ENCODE measurements at places on chromosomes 11 and 22.

- H3K36me3 ChIP-seq: no peaks in the 10 kb centered on the region
- no peak overlapping the region for H3K27ac ChIP-seq
- H3K27me3 ChIP-seq: no peaks in the 10 kb centered on the region
- DNase-seq: no peak
Measured at GRCh38 chr11:2558861-2559526, 114.2 kb downstream of the KCNQ1 start.

DNA sequence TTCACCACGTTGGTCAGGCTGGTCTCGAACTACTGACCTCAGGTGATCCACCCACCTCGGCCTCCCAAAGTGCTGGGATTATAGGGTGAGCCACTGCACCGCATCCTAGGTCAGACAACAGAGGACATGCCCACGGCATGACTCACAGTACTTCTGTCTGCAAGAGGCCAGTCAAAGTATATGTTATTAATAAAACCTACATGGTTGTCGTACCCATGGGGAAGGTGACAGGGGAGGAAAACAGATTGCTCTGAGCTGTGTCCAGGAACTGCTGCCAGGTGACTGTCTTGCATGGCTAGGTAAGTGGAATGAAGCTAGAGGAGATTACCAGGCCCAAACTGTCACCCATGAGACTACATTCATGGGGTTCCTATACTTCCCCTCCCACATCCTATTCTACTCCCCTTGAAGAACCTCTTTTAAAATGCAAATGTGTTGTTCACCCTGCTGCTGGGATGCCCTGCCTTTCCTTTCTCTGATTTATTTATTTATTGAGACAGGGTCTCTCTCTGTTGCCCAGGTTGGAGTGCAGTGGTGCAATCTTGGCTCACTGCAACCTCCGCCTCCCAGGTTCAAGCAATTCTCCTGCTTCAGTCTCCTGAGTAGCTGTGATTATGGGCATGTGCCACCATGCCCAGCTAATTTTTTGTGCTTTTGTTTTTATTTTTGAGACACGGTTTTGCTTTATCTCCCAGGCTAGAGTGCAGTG lies 2.0 kb upstream of the NLRX1 start:
- DNase-seq: no peak
- H3K27me3 ChIP-seq: no peaks in the 10 kb centered on the region
- H3K36me3 ChIP-seq: no peaks in the 10 kb centered on the region
- no peak overlapping the region for H3K27ac ChIP-seq
- H3K4me1 ChIP-seq: peaks cover 11% of the 10 kb centered on the region

DNA sequence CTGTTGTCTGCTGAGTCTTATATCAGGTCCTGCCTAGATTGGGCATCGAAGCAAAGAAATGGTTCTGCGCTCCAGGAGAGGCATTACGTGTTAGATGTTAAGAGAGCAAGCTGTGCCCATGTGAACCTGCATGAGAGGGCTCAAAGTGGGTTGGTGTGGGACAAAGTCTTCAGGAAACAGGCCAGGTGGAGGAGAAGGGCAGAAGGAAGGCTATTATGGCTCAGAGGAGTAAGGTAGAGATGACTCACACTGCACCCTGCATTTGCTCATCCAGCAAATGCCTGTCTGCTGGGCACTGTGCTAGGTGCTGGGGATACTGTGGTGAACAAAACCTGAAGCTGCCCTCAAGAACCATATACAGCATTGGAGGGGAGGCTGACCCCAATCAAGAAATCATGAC lies 5.8 kb downstream of the USP35 start:
- H3K4me3 ChIP-seq: no peak overlapping the region

DNA sequence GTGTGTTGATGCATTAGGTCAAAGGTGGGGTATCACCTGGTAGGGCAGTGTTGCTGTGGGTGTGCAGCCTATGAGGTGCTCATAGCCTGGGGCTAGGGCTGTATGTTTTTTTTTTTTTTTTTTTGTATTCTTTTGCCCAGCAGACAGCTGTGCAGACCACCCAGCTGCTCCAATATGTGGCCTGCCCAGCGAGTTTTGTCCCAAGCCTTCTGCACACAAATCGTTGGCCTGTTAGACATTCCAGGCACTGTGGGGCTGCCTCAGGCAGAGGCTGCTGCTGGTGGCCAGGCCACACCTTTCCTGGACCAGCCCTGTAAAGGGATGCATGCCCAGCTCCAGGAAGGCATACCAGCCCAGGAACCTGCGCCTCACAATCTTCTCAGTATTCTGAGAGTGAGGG lies 348.5 kb downstream of the JRKL start:
- no peak overlapping the region for H3K27ac ChIP-seq
- no peaks in the 10 kb centered on the region for H3K27me3 ChIP-seq
- H3K36me3 ChIP-seq: no peaks in the 10 kb centered on the region
- DNase-seq: no peak
- H3K4me3 ChIP-seq: no peak overlapping the region
- no peaks in the 10 kb centered on the region for H3K4me1 ChIP-seq

DNA sequence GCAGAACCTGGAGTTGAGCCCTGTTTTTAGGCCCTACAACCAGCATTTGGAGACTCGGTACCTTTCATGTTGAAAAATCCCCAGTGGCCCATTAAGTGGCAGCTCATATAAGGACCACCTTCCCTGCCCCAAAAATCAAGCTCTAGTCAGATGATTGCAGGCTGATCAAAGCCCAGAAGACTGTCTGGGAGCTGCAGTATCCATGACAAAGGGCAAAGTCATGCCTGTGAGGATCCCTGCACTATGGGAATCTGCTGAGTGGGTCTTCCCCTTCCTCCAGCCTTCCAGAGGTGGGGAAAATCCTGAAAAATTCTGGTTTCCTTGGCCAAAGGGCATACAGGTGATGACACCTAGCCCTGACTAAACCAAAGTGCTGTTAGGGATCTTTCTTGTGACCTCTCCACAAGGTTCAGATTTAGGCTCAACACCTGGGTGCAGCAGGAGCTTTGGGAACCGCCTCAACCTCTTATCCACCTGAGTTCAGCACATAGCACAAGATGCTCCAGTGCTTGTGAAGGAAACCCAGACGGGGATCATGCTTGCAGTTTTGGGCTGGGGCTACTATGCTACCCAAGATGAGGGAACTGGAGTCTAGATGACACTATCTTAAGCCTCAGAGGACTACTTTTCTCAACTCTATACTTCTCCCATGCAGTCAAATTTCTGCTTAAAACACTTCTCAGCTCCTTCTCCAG lies 1.2 kb upstream of the TRIM3 start:
- no peak overlapping the region for H3K4me3 ChIP-seq
- peaks cover 38% of the 10 kb centered on the region for H3K4me1 ChIP-seq
- no peaks in the 10 kb centered on the region for H3K27me3 ChIP-seq
- H3K36me3 ChIP-seq: peaks cover 23% of the 10 kb centered on the region
- no peak for DNase-seq

GRCh38 chr11:14366936-14367335 lies 8.0 kb upstream of the RRAS2 start:
- DNase-seq: no peak
- H3K27ac ChIP-seq: no peak overlapping the region
- no peak overlapping the region for H3K4me3 ChIP-seq
- no peaks in the 10 kb centered on the region for H3K36me3 ChIP-seq
- H3K27me3 ChIP-seq: no peaks in the 10 kb centered on the region

GRCh38 chr11:8263109-8263768 lies 439 bp downstream of the LMO1 start:
- H3K4me3 ChIP-seq: peak overlapping the region; percentile 38
- peaks cover 20% of the 10 kb centered on the region for H3K4me1 ChIP-seq
- no peaks in the 10 kb centered on the region for H3K27me3 ChIP-seq

DNA sequence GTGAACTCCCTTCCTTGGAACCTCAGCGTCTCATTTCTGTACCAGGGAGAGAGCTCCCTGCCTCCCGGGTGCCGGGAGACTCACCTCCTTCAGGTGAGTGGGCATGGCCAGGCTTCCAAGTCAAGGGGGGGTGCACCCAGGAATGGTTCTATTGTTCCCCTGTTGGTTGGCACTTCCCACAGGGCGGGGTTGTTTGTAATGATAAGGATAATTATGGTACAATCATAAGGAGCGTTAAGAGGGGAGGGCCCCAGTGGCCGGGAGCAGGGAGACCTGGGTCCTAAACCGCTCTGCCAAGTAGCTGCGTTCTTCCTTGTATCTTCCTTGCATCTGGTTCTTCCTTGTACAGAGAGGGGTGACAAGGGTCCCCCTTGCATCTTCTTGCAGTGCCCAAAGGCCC lies 79.1 kb downstream of the LRRC32 start:
- H3K36me3 ChIP-seq: no peaks in the 10 kb centered on the region
- H3K27me3 ChIP-seq: no peaks in the 10 kb centered on the region
- no peaks in the 10 kb centered on the region for H3K4me1 ChIP-seq
- no peak for DNase-seq

- H3K4me1 ChIP-seq: peaks cover 28% of the 10 kb centered on the region
- DNase-seq: no peak
- no peak overlapping the region for H3K4me3 ChIP-seq
- no peaks in the 10 kb centered on the region for H3K36me3 ChIP-seq
Measured at GRCh38 chr11:12066056-12066798, 44.2 kb upstream of the MICAL2 start.

GRCh38 chr11:117761993-117762392 lies 35.0 kb downstream of the DSCAML1 start:
- no peak overlapping the region for H3K27ac ChIP-seq
- H3K27me3 ChIP-seq: no peaks in the 10 kb centered on the region
- no peaks in the 10 kb centered on the region for H3K4me1 ChIP-seq

DNA sequence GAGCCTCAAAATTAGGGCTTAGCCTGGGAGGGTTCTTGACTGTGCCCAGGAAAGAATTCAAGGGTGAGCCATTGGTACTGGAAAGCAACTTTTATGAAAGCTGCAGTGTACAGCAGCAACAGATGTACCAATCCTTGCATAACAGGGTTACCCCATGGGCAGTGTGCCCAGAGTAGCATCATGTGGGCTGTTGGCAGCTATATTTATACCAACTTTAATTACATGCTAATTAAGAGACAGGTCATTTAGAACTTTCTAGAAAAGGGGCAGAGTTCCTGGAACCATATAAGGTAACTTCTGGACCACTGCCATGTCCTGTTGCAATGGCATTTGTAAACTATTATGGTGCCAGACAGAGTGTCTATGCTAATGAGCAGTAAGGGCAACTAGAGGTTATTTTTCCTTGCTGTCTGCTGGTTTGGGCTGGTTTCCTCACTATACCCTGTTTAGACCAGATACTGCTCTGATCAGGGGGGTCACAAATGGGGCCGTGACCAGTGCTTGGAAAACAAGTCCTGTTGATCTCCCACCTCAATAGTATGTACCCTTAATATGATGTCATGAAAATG lies 1120.5 kb upstream of the RAG2 start:
- no peak overlapping the region for H3K27ac ChIP-seq
- no peak overlapping the region for H3K4me3 ChIP-seq
- DNase-seq: no peak
- H3K27me3 ChIP-seq: no peaks in the 10 kb centered on the region
- H3K4me1 ChIP-seq: no peaks in the 10 kb centered on the region

- DNase-seq: peak; percentile 40
- H3K36me3 ChIP-seq: no peaks in the 10 kb centered on the region
- peaks cover 55% of the 10 kb centered on the region for H3K27me3 ChIP-seq
- H3K27ac ChIP-seq: no peak overlapping the region
Measured at GRCh38 chr11:31805037-31805628, 6.0 kb downstream of the PAX6 start.

DNA sequence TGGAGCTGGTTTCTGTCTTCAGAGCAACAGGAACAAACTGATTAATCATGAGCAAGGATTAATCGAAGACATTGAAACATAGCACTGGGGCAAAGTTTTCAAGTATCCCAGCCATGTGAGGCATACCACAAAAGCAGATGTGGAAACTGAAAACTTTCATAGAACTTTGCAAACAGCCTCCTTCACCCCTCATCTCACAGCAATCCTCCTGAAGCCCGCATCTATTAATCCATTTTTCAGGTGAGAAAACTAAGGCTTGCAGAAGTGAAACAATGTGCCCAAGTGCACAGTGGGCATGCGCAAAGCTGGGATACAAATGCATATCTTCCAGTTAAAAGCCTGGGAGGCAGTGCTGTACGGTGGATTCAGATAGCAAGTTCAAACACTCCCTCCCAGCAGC lies 58.6 kb upstream of the HMGXB4 start:
- DNase-seq: no peak
- H3K27ac ChIP-seq: no peak overlapping the region
- H3K27me3 ChIP-seq: no peaks in the 10 kb centered on the region
- H3K4me1 ChIP-seq: peaks cover 6% of the 10 kb centered on the region
- H3K36me3 ChIP-seq: no peaks in the 10 kb centered on the region
